Stimulated activated CD8-positive, alpha-beta memory T cell treated with anti-CD3 and anti-CD28 coated beads, Interleukin-4, amount 100 ng/mL, for 4 hours (primary cell): ENCODE measurements at places on chromosomes 13 and 19.

GRCh38 chr13:110027470-110028240 lies 241.3 kb upstream of the IRS2 start:
- DNase-seq: no peak

GRCh38 chr19:29770648-29771047 lies 41.1 kb upstream of the CCNE1 start:
- no peak for DNase-seq

DNA sequence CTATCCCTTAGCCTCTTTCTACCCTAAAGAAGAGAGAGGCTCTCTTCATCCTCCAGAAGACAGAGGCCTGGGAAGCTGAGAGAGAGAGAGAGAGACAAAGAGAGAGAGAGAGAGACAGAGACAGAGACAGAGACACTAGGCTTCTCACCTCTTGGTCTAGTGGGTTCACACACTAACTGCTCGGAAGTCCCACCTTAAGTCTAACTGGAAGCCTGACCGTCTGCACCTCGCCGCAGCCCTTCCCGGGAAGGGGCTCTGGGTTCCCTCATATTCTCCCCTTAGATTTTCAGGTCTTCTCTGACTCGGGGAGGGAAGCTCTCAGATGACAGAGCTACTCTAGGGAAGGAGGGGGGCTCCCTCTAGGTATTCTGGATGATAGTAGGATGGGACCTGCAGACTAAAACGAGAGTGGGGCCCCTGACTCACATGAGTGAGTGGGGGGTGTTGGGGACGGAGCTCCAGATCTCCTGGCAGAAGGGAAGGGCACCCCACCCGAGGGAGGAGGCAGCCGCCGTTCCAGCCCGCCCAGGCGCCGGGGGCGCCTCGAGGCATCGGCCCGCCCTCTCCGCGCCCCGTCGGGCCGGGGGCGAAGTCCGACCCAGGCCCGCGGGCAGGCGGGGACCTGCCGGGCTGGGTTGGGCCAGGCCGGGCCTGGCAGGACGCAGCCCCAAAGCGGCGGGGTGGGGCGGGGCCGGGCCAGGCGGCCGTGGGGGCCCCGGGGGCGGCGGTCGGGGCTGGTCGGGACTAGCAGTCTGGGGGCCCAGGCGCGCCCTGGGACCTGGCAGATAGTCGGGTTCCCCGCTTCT lies 2.0 kb upstream of the JUNB start:
- no peak for DNase-seq

GRCh38 chr19:2239771-2240770 lies 3.4 kb downstream of the SF3A2 start:
- no peak for DNase-seq

GRCh38 chr19:7980168-7980567 lies 25.3 kb downstream of the ELAVL1 start:
- DNase-seq: no peak

DNA sequence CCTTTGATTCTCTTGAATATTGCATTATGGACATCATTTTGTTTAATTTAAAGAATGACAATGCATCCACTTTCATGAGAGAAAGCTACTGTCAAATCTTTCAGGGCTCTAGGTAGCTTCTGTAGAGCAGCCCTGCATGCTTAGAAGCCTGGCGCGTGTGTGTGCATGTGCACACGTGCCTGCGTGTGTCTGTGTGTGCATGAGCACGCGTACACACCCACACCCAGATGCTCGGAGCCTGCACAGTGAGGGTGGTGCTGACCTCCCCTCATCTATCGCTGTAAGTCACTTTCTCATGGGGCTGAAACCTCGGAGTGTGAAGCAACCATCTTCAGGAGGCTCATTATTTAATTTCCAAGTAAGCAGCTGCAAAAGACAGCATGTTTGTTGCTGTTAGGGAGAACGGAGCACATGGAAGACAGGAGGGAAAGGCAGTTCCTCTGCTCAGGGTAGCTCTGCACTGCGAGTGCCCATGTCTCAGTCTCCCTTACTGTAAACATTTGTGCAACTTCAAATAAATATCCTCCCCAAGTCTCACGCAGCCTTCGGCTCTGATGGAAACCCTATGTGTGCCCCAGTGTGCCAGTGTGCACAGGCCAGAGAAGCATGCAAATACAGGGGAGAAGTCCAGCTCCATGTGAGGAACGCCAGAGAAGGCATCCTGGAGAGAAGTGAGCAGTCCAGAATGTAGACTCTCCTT lies 22.8 kb downstream of the TSHZ3 start:
- no peak for DNase-seq

GRCh38 chr19:10105509-10106099 lies 558 bp upstream of the PPAN start:
- DNase-seq: peak; percentile 59

DNA sequence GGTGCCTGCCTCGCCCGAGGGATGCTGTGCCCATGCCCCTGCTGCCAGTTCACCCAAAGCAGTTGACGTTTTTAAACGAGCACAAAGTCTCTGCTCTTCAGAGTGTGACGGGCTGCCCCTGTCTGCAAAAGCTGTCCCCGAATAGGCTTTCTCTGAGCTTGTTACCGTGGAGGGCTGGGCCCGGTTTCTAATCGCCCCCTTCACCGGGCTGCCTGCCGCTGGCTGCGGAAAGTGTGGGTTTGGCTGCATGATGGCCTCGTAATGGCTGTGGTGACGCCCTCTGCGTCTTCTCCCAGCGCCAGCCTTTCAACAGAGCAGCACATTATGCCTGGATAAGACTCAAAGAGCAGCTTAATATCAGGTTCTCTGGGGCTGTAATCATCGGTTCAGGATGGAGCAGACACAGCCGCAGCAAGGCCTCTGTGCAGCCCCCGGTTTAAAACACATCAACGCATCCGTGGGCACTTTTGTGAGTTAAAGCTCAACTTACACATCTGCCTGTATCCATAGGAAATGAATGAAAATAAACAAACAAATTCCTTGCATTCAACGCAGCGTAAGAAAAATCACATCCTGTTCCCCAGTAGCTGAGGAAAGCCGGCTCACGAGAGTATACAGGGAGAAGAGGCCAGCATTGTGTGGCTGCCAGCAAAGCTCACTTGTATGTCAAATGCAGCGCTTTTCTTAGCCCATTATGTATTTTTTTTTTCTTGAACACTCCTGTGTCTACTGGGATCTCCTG lies 166.4 kb upstream of the SOX1 start:
- no peak for DNase-seq

GRCh38 chr13:51488212-51488611 lies 35.4 kb upstream of the INTS6 start:
- no peak for DNase-seq

DNA sequence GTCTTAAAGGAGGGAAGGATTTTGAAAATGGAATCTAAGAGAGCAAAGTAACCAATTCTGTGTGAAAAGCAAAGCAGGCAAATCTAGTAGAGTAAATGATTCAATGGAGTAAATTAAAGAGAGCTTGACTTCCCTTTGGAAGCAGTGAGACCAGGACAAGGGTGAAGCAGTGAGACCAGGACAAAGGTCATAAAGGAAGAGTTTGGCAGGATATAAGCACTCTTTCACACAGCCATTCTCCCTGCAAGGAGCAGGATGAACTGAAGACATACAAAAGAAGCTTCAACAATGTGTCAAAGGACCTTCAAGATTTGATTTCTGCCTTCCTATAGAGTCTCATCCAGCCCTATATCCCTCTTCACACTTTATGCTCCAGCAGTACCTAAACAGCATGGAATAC lies 123.8 kb downstream of the ENOX1 start:
- DNase-seq: no peak

GRCh38 chr19:17706750-17707181 lies 12.5 kb upstream of the MAP1S start:
- no peak for DNase-seq

- DNase-seq: no peak
Observed at GRCh38 chr19:49713236-49713845, 22.4 kb downstream of the CPT1C start.

DNA sequence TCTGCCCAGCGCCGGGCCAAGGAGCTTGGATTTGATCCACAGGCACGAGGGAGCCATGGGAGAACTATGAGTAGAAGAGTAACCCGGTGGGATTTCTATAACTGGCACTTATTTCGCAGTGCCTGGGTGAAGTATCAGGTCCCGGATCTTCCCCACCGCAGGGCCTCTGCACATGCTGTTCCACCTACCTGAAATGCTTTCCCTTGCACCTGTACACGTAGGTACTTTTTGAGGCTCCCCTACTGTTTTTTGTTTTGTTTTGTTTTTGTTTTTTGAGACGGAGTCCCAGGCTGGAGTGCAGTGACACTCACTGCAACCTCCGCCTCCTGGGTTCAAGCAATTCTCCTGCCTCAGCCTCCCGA lies 402 bp upstream of the KANK3 start:
- DNase-seq: no peak
